ENCODE measurements at places on chromosomes 4 and X. TPM values are rescaled to one million over a fixed set of nuclear protein-coding genes. Genes with fewer than 3 reads are reported as not detected.
A peak's percentile ranks its signal among the peaks of the same experiment; 100 is the strongest.

ATP2B3 gene
- 0.32 TPM for total RNA-seq

CCNB3 gene
- 0.85 TPM for total RNA-seq

ZNF280C gene
- total RNA-seq, result 12.1 TPM

EGFL6 gene
- 0.96 TPM for total RNA-seq

ANK2 gene
- 27.9 TPM for total RNA-seq

TBC1D9 gene
- total RNA-seq, result 0.70 TPM

BRS3 gene
- total RNA-seq, result not detected

LIMCH1 gene
- 0.92 TPM for total RNA-seq

DNA sequence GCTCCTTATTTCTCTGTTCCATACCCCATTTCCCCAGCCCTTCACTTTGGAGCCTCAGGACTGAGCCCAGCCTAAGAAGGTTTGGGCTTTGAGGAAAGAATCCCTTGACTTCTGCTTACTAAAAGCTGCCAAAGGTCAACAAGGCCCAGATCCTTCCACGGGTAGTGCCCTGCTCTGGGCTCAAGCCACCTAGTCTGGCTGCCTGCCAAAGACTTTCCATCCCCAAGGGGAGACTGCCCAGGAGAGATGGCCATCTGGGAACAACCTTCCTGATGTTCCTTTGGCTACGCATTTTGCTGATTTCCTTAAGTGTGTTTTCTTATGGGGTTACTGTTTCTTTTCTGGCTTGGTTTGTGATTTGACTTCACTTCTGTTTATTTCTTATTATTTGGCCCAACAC is 49.8 kb upstream of the NDP start:
- H3K27me3 ChIP-seq, result no peaks in the 10 kb centered on the region
- no peak overlapping the region for H3K4me3 ChIP-seq
- no peak overlapping the region for H3K27ac ChIP-seq
- DNase-seq, result no peak

- H3K36me3 ChIP-seq, result no peaks in the 10 kb centered on the region
- H3K4me3 ChIP-seq, result no peak overlapping the region
Measured at GRCh38 chr4:74109116-74109869, 10.3 kb upstream of the CXCL2 start.

GRCh38 chrX:39936886-39937770 is 160.6 kb downstream of the BCOR start:
- peaks cover 12% of the 10 kb centered on the region for H3K4me1 ChIP-seq
- no peaks in the 10 kb centered on the region for H3K36me3 ChIP-seq
- H3K4me3 ChIP-seq, result no peak overlapping the region

- H3K4me1 ChIP-seq, result peaks cover 10% of the 10 kb centered on the region
- no peak overlapping the region for H3K27ac ChIP-seq
- no peaks in the 10 kb centered on the region for H3K36me3 ChIP-seq
- no peak overlapping the region for H3K4me3 ChIP-seq
- peak; percentile 9 for DNase-seq
- H3K27me3 ChIP-seq, result no peaks in the 10 kb centered on the region
Measured at GRCh38 chrX:7462110-7462509, 314.2 kb upstream of the PUDP start.

GRCh38 chr4:184406958-184407391 is 67.4 kb downstream of the IRF2 start:
- H3K4me3 ChIP-seq, result no peak overlapping the region
- no peaks in the 10 kb centered on the region for H3K27me3 ChIP-seq
- H3K4me1 ChIP-seq, result peaks cover 53% of the 10 kb centered on the region

- peaks cover 27% of the 10 kb centered on the region for H3K36me3 ChIP-seq
- H3K4me1 ChIP-seq, result no peaks in the 10 kb centered on the region
- no peak overlapping the region for H3K4me3 ChIP-seq
- DNase-seq, result no peak
- H3K27ac ChIP-seq, result no peak overlapping the region
Measured at GRCh38 chrX:9257718-9258420, 207.0 kb upstream of the TBL1X start.

GRCh38 chrX:8034058-8034457 is 106.8 kb upstream of the PNPLA4 start:
- H3K4me1 ChIP-seq, result peaks cover 28% of the 10 kb centered on the region
- no peaks in the 10 kb centered on the region for H3K27me3 ChIP-seq
- H3K27ac ChIP-seq, result peak overlapping the region; percentile 57
- no peak overlapping the region for H3K4me3 ChIP-seq

- DNase-seq, result no peak
- H3K36me3 ChIP-seq, result peaks cover 5% of the 10 kb centered on the region
- H3K27me3 ChIP-seq, result no peaks in the 10 kb centered on the region
- peaks cover 7% of the 10 kb centered on the region for H3K4me1 ChIP-seq
- H3K27ac ChIP-seq, result no peak overlapping the region
Measured at GRCh38 chrX:11103006-11103405, 8.1 kb upstream of the HCCS start.

DNA sequence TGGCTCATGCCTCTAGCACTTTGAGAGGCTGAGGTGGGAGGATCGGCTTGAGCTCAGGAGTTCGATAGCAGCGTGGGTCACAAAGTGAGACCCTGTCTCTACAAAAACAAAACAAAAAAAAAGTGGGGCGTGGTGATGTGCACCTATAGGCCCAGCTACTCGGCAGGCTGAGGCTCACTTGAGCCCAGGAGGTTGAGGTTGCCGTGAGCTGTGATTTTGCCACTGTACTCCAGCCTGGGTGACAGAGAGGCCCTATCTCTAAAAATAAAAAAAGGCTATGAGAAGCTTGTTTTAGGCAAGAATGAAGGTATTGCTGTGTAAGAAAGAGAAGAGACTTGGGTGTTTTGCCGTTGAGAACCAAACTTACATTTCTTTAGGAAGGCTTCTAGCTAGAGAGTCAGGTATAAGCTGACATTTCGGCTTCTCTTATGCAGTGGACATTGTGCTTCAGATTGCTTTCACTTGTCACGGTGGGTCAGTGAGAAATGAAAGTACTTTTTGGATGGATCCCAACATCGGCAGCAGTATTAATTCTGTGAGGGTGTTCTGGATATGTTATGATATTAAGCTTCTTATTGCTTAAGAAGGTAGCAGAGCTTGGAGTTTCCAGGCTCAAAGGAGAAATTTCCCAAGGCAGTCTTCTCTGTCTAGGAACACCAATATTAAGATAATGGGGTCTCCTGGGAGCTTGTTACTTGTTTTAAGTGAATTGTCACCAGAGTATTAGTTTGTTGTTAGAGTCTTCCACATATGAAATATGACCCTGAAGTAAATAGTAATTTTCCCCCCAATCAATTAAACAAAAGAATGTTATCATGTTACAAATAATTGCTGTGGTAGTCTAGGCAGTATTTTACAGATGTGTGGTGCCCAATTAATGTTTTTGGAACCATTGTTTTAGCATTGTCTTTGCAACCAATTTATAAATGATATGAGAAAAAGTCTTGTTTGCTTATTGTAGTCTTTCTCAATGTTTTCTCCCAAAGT is 17.6 kb downstream of the TMEM131L start:
- H3K4me3 ChIP-seq, result no peak overlapping the region
- DNase-seq, result no peak

DNA sequence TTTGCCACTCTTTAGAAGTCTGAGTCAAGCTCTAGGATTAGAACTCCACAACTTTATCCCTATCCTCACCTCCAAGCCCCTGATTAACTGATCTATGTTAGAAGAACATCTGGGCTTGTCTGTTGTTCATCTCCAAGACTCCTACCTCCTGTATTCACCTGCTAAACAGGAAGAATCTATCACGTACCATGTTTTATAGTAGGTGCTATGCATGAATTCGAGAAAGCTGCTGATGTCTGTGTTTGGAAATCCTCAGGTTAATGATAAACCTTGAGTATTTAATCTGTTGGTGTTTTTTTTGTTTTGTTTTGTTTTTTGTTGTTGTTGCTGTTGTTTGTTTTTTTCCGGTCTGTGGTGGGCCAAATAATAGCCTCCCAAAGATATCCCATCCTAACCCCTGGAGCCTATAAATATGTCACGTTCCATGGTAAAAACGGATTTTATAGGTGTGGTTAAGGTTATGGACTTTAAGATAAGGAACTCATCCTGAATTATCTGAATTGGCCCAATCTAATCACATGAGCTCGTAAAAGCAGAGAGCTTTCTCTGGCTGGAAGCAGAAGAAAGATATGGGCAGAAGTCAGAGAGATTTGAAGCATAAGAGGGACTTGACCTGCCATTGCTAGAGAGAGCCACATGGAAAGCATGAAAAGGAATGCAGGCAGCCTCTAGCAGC is 101.2 kb upstream of the DUSP21 start:
- H3K36me3 ChIP-seq, result no peaks in the 10 kb centered on the region
- H3K27me3 ChIP-seq, result no peaks in the 10 kb centered on the region
- H3K4me1 ChIP-seq, result 0 out of 2 replicates have a peak, but pooled peaks cover 3% of the 10 kb centered on the region
- H3K4me3 ChIP-seq, result no peak overlapping the region
- no peak overlapping the region for H3K27ac ChIP-seq
- DNase-seq, result no peak

GRCh38 chr4:7007944-7008343 is 35.2 kb upstream of the TADA2B start:
- peaks cover 60% of the 10 kb centered on the region for H3K36me3 ChIP-seq
- no peak overlapping the region for H3K4me3 ChIP-seq
- H3K4me1 ChIP-seq, result peaks cover 28% of the 10 kb centered on the region
- H3K27ac ChIP-seq, result no peak overlapping the region
- H3K27me3 ChIP-seq, result peaks cover 2% of the 10 kb centered on the region
- DNase-seq, result no peak

DNA sequence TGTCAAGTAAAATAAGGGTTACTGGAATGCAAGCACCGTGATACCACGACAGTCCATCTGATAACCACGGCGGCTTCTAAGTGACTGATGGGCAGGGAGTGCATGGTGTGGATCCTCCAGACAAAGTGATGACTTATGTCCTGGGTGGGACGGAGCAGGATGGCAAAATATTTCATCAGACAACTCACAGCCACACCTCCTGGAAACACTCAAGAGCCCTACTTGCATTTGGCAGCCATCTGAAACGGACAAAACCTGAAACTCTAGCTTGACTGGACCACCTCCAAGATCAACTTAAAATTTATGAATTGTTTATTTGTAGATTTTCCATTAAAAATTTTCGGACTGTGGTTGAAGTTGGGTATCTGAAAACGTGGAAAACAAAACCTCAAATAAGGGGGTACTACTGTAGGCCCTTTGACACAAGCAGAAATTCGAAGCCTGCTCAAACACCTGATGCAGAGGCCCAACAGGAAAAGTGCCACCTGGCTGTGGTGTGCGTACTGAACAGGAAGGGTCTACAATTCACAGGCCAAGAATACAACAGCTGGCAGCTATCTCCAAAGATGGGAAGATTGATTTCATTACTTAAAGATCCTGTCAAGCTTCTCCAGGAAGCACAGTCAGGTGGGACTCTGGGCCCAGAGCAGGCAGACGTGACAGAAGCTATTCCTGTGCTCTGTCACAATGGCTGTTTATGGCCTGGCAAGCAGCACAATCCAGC is 26.0 kb downstream of the LRIT3 start:
- no peaks in the 10 kb centered on the region for H3K27me3 ChIP-seq
- H3K36me3 ChIP-seq, result no peaks in the 10 kb centered on the region
- H3K4me1 ChIP-seq, result no peaks in the 10 kb centered on the region
- no peak overlapping the region for H3K27ac ChIP-seq

GRCh38 chrX:106955004-106955772 is 35.0 kb downstream of the CLDN2 start:
- H3K4me3 ChIP-seq, result no peak overlapping the region
- no peaks in the 10 kb centered on the region for H3K27me3 ChIP-seq
- H3K36me3 ChIP-seq, result no peaks in the 10 kb centered on the region
- no peak overlapping the region for H3K27ac ChIP-seq

- H3K27ac ChIP-seq, result peak overlapping the region; percentile 6
- no peak for DNase-seq
- H3K36me3 ChIP-seq, result no peaks in the 10 kb centered on the region
- peaks cover 51% of the 10 kb centered on the region for H3K4me1 ChIP-seq
Measured at GRCh38 chr4:153001626-153002025, 65.5 kb downstream of the FHDC1 start.

GRCh38 chr4:150158041-150158440 is 79.8 kb downstream of the DCLK2 start:
- peaks cover 14% of the 10 kb centered on the region for H3K4me1 ChIP-seq
- DNase-seq, result no peak
- H3K27me3 ChIP-seq, result no peaks in the 10 kb centered on the region
- no peaks in the 10 kb centered on the region for H3K36me3 ChIP-seq

GRCh38 chr4:76984788-76985211 is 35.2 kb downstream of the SEPTIN11 start:
- H3K4me1 ChIP-seq, result peaks cover 81% of the 10 kb centered on the region
- H3K27ac ChIP-seq, result peak overlapping the region; percentile 69
- no peak overlapping the region for H3K4me3 ChIP-seq
- DNase-seq, result no peak

- no peaks in the 10 kb centered on the region for H3K27me3 ChIP-seq
- DNase-seq, result no peak
- H3K4me1 ChIP-seq, result no peaks in the 10 kb centered on the region
Measured at GRCh38 chrX:143500751-143501150, 16.5 kb downstream of the SPANXN3 start.

- DNase-seq, result no peak
- H3K27me3 ChIP-seq, result no peaks in the 10 kb centered on the region
- H3K36me3 ChIP-seq, result peaks cover 2% of the 10 kb centered on the region
- H3K4me3 ChIP-seq, result no peak overlapping the region
- H3K4me1 ChIP-seq, result peaks cover 26% of the 10 kb centered on the region
- H3K27ac ChIP-seq, result no peak overlapping the region
Measured at GRCh38 chr4:185726931-185727330, 85.1 kb downstream of the SORBS2 start.

DNA sequence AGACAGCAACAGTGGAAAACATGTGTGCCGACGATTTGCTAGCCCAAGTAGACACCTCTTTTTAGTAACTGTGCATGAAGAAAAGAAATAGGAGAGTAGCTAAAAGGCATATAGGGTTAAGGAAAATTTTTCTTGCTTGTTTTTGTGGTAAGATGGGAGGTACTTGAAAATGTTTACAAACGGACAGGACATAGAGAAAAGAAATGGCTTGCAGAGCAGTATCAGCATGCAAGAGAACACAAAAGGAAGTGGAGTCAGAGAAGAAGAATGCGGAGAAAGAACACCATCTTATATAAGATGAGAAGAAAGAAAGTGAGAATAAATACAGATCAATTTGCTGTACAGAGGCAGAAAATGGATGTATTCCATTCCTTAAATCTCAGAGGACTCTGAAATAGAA is 263.7 kb upstream of the ETNPPL start:
- H3K36me3 ChIP-seq, result peaks cover 13% of the 10 kb centered on the region
- no peak overlapping the region for H3K4me3 ChIP-seq
- H3K27ac ChIP-seq, result no peak overlapping the region
- DNase-seq, result no peak

DNA sequence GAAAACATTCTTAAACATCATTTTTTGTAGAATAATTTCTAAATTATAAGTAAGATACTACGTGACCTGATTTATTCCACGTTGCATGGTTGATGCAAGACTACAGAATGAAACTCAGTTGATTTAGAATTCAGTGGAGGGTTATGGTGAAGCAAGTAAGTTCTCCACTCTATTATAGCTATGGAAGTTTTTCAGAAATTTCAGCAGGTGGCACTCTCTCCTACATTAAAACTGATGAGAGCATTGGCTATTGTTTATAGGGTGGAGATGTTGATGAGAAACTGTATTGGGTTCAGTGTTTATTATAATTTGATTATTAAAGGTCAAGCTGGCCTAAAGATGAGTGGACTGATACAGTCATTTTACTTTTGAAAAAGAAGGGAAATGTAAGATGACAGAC is 88.0 kb downstream of the FNIP2 start:
- H3K4me1 ChIP-seq, result no peaks in the 10 kb centered on the region
- no peaks in the 10 kb centered on the region for H3K27me3 ChIP-seq
- no peak overlapping the region for H3K4me3 ChIP-seq
- DNase-seq, result no peak
